ENCODE measurements at places on chromosomes 5 and 9. TPM values are rescaled to one million over a fixed set of nuclear protein-coding genes. Genes with fewer than 3 reads are reported as not detected.

The IGFBPL1 gene
- total RNA-seq = not detected

GRCh38 chr9:126955811-126956210, 41.2 kb downstream of the RALGPS1 start:
- H3K27ac ChIP-seq = no peak overlapping the region
- no peak overlapping the region for H3K4me3 ChIP-seq
- H3K27me3 ChIP-seq = peaks cover 34% of the 10 kb centered on the region
- no peaks in the 10 kb centered on the region for H3K36me3 ChIP-seq
- no peak for DNase-seq

DNA sequence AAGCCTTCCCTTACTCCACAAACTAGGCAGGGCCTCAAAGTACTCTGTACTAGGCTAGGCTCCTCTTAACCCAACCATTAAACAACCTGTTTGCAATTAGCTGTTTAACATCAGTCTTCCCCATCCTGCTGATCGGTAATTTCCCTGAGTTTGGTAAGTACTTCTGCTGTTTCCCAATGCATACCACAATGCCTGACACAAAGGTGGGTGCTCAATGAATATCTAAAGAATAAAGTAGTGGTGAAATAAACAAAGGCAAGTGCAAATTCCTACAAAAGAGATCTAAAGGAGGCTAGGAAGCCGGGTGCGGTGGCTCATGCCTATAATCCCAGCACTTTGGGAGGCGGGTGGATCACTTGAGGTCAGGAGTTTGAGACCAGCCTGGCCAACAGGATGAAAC, 25.0 kb downstream of the FBXW2 start:
- H3K4me1 ChIP-seq = peaks cover 46% of the 10 kb centered on the region
- H3K27ac ChIP-seq = peak overlapping the region; percentile 29
- peaks cover 81% of the 10 kb centered on the region for H3K36me3 ChIP-seq
- no peak overlapping the region for H3K4me3 ChIP-seq
- DNase-seq = no peak

GRCh38 chr5:25427240-25427639, 782.5 kb upstream of the CDH10 start:
- no peak overlapping the region for H3K4me3 ChIP-seq
- no peaks in the 10 kb centered on the region for H3K27me3 ChIP-seq
- no peaks in the 10 kb centered on the region for H3K36me3 ChIP-seq
- no peak for DNase-seq
- no peak overlapping the region for H3K27ac ChIP-seq

The HRCT1 gene
- total RNA-seq = not detected

DNA sequence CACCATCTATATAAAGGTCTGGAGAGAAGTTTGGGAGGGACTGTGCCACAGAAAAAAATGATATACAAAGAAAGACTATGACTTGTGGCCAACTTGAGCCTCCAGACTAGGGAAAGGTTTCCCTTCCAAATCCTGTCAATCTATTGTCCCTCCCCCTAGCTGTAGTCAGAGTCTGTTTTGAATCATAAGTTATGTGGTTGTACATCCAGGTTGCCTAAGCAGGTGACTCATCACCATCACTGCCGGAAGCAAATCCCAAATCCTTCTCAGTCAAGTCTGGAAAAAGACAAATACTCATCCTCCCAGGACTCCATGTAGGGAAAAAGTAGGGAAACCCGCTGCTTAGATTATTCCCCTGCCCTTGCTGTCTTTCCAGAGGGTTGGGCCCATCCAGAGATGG, 235.7 kb downstream of the CDK5RAP2 start:
- no peaks in the 10 kb centered on the region for H3K36me3 ChIP-seq
- peaks cover 3% of the 10 kb centered on the region for H3K4me1 ChIP-seq
- H3K27ac ChIP-seq = no peak overlapping the region

The LCN9 gene
- not detected for total RNA-seq

DNA sequence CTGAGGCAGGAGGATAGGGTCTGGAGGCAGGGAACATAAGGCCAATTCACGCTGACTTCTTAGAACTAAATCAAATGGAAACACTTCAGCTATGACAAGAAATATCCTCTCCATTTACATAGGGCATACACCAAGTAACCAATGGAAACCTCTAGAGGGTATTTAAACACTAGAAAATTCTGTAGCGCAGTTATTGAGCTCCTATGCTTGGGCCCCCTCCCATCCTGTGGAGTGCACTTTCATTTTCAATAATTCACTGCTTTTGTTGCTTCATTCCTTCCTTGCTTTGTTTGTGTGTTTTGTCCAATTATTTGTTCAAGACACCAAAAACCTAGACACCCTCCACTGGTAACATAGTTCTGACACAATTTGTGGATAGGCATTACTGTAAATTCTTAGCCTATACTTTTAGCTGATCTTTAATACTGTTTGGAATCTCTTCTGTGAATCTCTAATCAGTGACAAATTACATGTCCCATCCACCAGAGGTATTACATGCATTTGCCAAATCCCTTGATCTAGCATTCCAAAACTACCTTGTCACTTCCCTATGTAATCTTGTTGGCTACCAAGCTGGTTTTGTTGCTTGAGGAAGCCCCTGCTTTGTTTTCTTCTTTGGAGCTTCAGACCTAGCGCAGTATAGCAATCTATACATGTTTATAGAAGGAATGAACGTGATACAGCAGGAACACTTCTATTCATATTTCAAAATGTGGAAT, 61.6 kb downstream of the ST8SIA4 start:
- peaks cover 73% of the 10 kb centered on the region for H3K4me1 ChIP-seq
- peaks cover 64% of the 10 kb centered on the region for H3K36me3 ChIP-seq
- no peak for DNase-seq
- H3K4me3 ChIP-seq = peak overlapping the region; percentile 62
- H3K27me3 ChIP-seq = no peaks in the 10 kb centered on the region

- DNase-seq = no peak
- H3K36me3 ChIP-seq = no peaks in the 10 kb centered on the region
- no peaks in the 10 kb centered on the region for H3K27me3 ChIP-seq
- H3K4me3 ChIP-seq = no peak overlapping the region
- peaks cover 41% of the 10 kb centered on the region for H3K4me1 ChIP-seq
- no peak overlapping the region for H3K27ac ChIP-seq
Measured at GRCh38 chr9:27353474-27354229, 56.7 kb upstream of the EQTN start.

The IFNB1 gene
- not detected for total RNA-seq

DNA sequence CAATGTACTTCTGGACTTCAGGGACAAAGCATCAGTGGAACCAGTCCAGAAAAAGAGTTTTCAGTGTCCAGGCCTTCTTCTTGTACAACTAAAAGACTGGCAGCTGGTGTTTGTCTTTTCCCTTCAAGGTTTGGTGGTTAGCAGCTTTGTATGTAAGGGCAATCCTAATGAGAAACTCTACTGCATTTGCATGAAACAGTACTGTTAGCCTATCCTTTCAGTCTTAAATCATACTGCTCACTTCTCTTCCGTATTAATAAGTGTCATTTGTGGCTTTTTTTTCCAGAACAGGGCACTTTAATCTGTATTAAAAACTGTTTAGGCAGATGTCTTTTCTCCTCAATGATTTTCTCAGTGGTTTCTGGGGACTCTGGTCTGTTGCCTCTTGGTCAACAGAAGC, 48.9 kb downstream of the FAM174A start:
- peaks cover 7% of the 10 kb centered on the region for H3K36me3 ChIP-seq
- DNase-seq = no peak
- no peak overlapping the region for H3K27ac ChIP-seq
- no peaks in the 10 kb centered on the region for H3K4me1 ChIP-seq
- no peaks in the 10 kb centered on the region for H3K27me3 ChIP-seq

- no peak for DNase-seq
- H3K27ac ChIP-seq = peak within 1 kb of the TSS; percentile 98
- H3K27me3 ChIP-seq = no peaks in the 10 kb centered on the region
- peak within 1 kb of the TSS; percentile 86 for H3K4me3 ChIP-seq
- H3K4me1 ChIP-seq = peaks cover 66% of the 10 kb centered on the region
Measured at GRCh38 chr9:93096131-93096802, at the start of gene CARD19. Gene CARD19, plus strand, starts transcription at chr9:93096217. Its CDS starts 129 bp downstream, at chr9:93096346.

The PPP3R2 gene
- total RNA-seq = not detected

The CDHR2 gene
- 0.64 TPM for total RNA-seq

- DNase-seq = no peak
- no peak overlapping the region for H3K4me3 ChIP-seq
- H3K36me3 ChIP-seq = no peaks in the 10 kb centered on the region
Measured at GRCh38 chr5:172545291-172545801, 91.0 kb upstream of the SH3PXD2B start.

DNA sequence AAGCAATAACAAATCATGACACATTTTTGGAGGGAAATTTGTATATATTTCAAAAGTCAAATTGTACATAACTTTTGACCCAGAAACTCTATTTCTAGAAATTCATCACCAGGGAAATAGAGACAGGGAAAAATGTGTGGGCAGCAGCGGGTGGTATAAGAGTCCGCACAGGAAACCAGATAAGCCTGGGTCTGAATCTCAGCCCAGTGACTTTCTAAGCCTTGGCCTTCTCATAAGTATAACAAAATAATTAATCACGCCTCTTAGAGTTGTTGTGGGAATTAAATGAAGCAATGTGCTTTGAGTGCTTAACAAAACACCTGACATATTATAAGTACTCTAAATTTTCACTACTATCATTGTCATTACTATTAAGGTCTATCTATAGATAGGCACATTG, 149.2 kb upstream of the DAP start:
- no peaks in the 10 kb centered on the region for H3K36me3 ChIP-seq
- no peak for DNase-seq
- no peaks in the 10 kb centered on the region for H3K27me3 ChIP-seq
- no peak overlapping the region for H3K4me3 ChIP-seq
- no peaks in the 10 kb centered on the region for H3K4me1 ChIP-seq

DNA sequence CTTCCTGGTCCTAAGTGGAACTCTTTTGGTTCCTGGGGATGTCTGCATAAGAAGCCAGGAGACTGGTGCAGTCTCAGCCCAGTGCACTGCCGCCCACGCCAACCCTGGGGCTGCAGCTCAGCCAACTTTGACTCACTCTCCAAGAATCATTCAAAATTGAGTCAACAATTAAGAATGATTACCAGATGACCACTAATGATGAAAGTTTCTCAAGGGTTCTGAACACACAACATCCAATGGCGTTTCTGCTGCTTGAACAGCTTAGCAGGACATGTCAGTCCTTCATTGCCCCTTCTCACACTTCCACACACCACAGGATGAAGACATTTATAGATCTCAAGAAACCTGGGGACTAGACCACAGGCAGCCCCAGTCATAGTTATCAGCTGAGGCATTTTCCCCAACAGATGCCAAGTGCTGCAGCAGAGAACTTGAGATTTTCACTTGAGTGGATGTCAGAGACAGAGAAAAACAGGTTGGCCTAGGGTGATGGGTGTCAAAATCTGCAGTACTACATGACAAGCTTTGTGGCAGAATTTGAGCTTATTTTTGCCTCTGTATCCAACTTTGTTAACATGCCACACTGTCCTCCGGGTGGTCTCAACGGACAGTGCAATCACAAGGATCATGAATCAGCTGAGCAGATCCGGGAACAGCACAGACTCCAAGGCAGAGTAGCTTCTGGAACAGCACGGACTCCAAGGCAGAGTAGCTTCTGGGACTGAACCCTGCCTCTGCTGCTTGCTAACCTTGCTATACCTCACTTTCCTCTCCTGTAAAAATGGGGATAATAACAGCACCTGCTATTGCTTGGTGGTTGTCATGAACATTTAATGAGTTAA, 356.1 kb downstream of the SPOCK1 start:
- no peak overlapping the region for H3K4me3 ChIP-seq
- no peak overlapping the region for H3K27ac ChIP-seq
- H3K27me3 ChIP-seq = no peaks in the 10 kb centered on the region
- no peaks in the 10 kb centered on the region for H3K4me1 ChIP-seq
- H3K36me3 ChIP-seq = no peaks in the 10 kb centered on the region

DNA sequence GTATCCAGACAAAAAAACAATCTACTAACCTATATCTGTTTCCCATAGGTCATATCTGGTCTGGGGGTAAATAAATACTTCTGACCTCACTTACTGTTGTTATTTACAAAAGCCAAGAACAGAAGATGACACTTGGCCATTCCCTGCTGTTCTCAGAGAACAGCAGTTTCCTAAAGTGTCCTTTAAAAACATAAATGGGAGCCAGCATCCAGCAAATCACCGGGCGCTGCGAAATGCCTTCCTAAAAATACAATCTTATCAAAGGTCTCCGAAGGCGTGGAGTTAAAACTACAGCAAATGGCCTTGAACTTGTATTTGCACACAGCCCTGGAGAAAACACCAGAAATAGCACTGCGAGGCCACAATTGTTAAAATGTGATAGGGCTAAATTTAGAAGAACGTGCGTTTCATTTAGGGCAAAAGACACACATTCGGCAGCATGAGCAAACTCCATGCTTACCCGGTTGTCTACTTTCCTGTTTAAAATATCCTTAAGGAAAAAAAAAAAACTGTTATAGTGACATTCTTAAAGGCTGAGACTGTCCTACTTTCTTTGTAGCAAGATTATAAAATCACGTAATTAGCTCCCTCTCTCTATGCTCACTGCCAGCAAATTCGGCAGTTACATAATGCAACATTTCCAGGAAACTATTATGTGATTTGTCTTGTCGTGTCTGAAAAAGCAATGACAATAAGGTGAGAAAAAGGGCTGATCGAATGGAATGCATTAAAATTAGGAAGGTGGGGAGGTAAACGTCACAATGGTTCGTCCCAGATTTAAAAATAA, 1.5 kb downstream of the NFIL3 start:
- peak; percentile 15 for DNase-seq
- peaks cover 53% of the 10 kb centered on the region for H3K36me3 ChIP-seq
- H3K4me1 ChIP-seq = peaks cover 53% of the 10 kb centered on the region
- peak overlapping the region; percentile 99 for H3K27ac ChIP-seq
- H3K27me3 ChIP-seq = no peaks in the 10 kb centered on the region

DNA sequence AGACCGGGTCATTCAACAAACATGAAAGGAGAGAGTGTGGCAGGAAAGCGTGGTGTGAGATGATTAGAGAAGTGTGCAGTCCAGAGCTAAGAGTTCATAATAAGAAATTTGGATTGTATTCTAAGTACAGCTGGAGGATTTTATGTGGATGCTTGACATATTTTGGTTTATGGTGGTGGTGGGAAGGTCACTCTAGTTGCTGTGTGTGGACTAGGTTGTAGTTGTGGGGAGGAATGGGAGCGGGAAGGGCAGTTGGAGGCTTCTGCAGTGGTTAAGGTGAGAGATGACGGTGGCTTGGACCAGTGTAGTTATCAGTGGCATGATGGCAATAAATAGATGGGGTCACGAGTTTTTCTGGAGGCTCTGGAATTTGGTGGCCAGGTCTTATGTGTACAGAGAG, 45.7 kb upstream of the GPR151 start:
- no peak overlapping the region for H3K27ac ChIP-seq
- no peak for DNase-seq
- H3K27me3 ChIP-seq = peaks cover 7% of the 10 kb centered on the region
- H3K4me3 ChIP-seq = no peak overlapping the region
- peaks cover 5% of the 10 kb centered on the region for H3K4me1 ChIP-seq
- H3K36me3 ChIP-seq = no peaks in the 10 kb centered on the region

Measured in activated T-helper 2 cell treated with anti-CD3 and anti-CD28 coated beads, Interferon-gamma antibody, Interleukin-2, Interleukin-4, amounts not matched to agents 10 μg/mL and 5 μg/mL and 100 μg/mL, durations not matched to agents 14 hours and 24 hours and 36 hours (primary cell).